Activated naive CD8-positive, alpha-beta T cell treated with anti-CD3 and anti-CD28 coated beads, Interleukin-2, amount 50 U/mL, for 16 hours (primary cell): ENCODE measurements at places on chromosomes 13 and 19.

- no peak for DNase-seq
Observed at GRCh38 chr13:113164492-113164891, 6.0 kb downstream of the PROZ start.

GRCh38 chr19:44552324-44552723, 22.8 kb upstream of the CEACAM20 start:
- DNase-seq: no peak

DNA sequence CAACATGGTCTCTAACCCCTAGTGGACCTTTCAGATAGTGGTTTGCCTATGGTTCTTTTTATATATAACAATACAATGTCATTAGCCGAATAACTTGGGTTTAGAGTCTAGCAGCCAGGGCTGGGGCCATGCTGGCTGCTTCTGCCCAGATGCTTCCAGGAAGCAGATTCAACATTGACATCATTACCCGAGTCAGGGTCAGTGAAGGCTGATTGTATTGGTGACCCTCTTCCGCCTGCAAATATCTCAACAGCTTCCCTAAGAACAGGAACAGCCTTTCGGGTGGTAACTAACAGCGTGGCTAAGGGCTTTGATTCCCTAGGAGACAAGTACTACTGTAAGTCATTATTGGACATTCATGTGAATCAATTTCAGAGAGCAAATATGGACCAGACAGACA, 476.4 kb downstream of the UQCRFS1 start:
- DNase-seq: no peak

- DNase-seq: no peak
Observed at GRCh38 chr13:86135856-86136255, 336.6 kb upstream of the SLITRK6 start.

- no peak for DNase-seq
Observed at GRCh38 chr13:77817521-77817920, 101.1 kb downstream of the EDNRB start.

- DNase-seq: no peak
Observed at GRCh38 chr13:65913173-65913572, 1317.0 kb downstream of the PCDH9 start.

DNA sequence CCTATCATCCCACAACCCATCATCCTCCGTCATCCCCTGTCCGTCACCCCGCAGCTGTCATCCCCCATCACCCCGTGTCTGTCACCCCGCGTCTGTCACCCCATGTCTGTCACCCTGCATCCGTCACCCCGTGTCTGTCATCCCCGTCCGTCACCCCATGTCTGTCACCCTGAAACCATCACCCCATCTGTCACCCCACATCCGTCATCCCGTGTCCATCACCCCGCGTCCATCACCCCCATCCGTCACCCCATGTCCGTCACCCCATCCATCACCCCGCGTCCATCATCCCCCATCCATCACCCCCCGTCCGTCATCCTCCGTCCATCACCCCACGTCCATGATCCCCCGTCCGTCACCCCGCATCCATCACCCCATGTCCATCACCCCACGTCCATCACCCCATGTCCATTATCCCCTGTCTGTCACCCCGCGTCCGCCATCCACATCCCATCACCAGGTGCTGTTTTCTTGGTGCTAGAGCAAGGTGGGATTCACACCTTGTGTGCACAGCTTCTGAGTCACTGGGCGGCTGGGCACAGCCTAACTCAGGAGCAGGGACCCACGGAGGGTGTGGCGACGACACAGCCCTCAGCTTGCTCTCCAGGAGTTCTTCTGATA, 24.2 kb downstream of the RASA3 start:
- no peak for DNase-seq

GRCh38 chr13:44140888-44141724, 232.5 kb upstream of the SERP2 start:
- no peak for DNase-seq

DNA sequence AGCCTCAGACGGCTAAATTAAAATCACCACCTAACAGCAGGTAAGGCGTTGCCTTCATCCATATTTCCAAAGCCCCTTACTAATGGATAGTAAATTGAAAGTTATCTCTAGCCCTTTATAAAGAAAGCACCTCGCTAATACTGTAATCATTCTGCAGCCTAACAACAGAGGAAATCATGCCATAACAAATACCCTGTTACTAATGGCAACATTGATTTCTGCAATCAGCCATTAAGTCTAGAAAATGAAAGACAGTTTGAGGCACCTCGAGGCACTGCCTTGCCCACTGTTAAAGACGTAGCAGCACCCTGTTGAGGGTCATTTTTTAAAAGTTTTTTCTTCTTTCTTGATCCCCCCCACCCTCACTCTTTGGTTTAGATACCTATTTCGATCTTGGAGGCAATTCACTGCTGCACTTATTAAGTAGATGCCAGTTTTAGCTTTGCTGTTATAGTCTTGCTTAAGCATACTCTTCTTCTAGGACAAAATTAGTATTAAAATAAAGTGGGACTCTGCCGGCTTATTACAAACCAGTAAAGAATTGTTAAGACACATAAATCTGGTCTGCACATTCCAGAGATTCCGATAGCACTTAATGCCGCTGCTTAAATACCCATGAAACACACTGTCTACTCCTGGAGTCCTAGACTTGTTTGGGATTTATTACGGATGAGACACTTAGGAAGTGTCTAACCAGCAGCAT, 74.8 kb downstream of the ZNF536 start:
- no peak for DNase-seq

DNA sequence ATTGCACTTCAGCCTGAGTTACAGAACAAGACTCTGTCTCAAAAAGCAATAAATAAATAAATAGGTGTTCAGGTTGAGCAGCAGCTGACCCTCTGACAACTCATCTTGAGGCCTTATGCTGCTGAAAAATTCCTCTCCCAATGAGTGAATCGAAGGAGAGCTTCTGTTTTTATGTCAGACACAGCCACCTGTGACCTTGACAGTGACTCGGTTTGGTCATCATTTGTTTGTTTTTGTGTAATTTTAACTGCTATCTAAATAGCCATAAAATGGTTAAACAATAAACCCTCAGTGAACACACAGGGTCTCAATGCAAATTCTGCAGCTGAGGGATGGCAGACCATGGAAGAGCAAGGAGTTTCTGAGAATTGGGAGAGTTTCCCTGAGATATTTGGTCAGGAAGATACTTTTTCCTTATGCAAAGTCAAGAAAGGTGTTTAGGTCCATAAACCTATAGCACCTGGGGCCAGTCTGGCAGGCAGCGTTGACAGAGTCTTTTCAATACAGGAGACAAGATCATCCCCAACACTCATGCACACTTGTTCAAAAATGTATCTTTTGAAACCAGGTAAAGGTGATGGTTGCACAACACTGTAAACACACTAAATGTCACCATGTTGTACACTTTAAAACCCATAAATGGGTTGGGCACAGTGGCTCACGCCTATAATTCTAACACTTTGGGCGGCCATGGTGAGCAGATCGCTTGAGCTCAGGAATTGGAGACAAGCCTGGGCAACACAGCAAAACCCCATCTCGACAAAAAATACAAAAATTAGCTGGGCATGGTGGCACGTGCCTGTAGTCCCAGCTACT, 16.6 kb upstream of the SLC25A30 start:
- DNase-seq: no peak

DNA sequence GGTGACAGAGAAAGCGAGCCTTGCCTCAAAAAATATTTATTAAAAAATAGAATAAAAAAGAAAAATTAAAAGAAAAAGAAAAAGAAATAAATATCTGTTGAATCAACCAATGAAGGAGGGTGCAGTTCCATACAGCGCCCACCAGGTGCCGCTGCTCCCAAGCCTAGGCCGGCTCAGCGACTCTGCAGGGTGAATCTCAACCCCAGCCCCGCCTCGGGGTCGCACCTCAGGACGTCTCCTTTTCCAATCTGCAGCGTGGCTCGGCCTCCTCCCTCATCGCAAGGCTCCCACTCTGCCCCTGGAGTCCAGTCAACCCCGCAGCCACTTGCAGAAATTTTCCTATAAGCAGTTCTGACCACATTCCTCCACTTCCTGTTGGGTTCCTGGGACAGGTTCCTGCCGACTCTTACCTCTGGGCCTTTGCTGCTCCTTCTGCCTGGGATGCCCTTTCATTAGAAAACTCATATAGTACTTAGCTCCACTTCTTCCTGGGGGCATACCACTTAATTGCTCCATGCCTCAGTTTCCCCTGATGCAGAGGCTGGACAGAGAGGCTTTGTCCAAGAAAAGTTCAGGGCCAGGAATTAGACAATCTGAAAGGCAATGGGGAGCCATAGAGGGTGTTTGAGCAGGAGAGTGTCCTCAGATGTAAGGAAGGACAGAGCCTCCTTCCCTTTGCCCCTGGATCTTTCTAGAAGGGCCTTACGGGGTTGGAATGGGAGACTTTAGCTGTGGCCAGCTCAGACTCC, 24.3 kb downstream of the NFILZ start:
- peak; percentile 37 for DNase-seq

DNA sequence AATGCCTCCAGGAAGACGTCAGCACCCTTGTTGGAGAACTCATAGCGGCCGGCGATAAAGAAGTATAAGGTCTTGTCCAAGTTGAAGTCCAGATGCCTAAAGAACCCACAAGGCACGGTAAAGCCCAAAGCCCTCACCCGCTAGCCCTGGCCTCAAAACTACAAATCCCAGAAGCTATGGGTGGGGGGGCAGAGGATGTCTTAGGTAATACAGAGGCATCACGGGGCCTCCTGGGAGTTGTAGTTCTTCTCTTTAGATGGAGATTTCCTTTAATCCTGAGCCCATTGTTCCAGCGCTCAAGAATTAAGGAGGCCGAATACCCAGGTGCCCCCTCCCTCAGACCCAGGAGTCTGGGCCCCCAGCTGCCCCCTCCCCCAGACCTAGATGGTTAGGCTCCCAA, 10.8 kb downstream of the GYS1 start:
- DNase-seq: no peak

DNA sequence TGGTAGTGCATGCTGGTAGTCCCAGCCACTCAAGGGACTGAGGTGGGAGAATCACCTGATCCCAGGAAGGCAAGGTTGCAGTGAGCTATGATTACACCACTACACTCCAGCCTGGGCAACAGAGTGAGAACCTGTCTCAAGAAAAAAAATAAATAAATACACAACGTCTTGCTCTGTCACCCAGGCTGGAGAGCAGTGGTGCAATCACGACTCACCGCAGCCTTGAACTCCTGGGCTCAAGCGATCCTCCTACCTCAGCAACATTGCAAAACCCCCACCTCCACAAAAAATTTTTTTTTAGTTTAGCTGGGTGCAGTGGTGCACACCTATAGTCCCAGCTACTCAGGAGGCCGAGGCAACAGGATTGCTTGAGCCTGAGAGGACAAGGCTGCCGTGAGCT, 8.8 kb downstream of the TPM4 start:
- DNase-seq: no peak

DNA sequence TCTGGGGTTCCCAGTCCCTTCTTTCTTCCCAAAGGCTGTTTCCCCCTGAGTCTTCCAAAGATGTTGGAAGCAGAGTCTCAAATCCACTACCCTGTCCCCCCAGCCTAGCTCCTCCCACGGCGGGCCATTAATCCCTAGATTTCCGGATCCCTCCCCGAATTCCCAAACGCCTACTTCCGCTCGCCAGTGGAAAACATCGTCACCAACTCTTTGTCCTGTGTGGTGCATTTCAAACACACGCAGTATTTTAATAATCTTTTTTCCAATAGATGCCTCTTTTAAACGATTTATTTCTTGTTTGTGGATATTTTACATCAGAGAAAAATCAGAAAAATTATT, 610 bp downstream of the ZNF791 start:
- DNase-seq: no peak

- no peak for DNase-seq
Observed at GRCh38 chr13:27821566-27821965, 29.3 kb downstream of the GSX1 start.

- no peak for DNase-seq
Observed at GRCh38 chr19:16141043-16141442, 2.4 kb upstream of the HSH2D start.

DNA sequence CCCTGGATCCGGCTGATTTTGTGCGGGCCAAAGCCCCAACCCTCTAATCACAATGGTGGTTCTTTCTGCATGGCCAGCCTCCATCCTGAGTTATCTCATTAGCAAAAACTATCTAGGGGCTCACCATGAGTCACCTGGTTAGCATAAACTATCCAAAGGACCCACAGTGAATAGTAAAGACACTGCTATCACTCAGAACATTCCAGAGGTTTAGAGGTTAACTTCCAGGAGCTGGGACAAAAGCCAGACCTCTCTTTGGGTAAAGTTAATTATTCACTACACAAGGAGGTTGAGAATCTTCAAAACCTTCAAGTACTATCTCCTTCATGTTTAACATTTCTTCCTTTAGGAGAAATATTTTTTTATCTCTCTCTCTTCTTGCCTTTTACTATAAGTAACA, 18.8 kb upstream of the PPP5C start:
- no peak for DNase-seq

DNA sequence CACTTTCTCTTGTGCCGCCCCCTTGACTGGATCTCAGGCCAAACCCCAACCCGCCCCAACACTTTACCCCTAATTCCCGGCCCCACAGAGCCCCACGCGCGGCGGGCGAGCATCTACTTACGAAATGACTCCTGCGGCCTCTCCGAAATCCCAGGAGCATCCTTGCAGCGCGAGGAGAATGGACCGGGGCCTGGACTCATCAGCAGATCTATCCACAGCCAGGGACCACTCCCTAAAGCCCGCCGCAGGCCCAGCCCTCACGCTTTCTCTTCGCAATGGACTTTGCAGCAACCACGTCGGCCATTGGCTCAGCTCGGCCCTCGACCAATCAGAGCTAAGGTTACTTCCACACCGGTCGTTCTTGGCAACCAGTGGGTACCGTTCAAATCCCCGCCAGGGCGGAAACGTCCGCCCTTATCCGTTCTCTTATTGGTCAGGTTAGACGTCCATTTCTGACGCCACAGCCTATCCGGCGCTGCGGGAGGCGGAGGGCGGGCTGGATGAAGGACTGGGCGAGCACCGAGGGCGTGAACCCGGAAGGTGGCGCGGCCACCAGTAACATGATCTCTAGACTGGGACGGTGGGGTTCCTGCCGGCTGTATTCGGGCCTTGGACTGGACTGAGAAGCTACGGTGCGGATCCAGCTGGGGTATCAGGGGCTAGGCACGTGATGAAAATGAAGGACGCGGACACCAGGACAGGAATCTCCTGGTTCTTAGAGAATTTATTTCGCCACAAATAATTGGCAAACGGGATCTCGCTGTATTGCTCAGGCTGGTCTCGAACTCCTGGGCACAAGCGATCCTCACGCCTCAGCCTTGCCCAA, at the start of the genes CEP89 and FAAP24:
Gene CEP89 (minus strand): TSS at position 244 of the 826 bp plus-strand sequence. CDS start 84 bp downstream, at position 160.
Gene FAAP24 (plus strand): TSS at position 528 of the 826 bp plus-strand sequence. CDS start 955 bp downstream, outside the sequence.
- peak; percentile 94 for DNase-seq

- no peak for DNase-seq
Observed at GRCh38 chr19:2983351-2984214, 6.2 kb downstream of the TLE6 start.

GRCh38 chr19:7219056-7219455, 75.2 kb downstream of the INSR start:
- DNase-seq: no peak

- no peak for DNase-seq
Observed at GRCh38 chr13:86900906-86901305, 770.3 kb upstream of the SLITRK5 start.
